T-helper 17 cell (primary cell): ENCODE measurements at places on chromosomes 12 and 14. TPM values are rescaled to one million over a fixed set of nuclear protein-coding genes. Genes with fewer than 3 reads are reported as not detected.

The IFNG-AS1 gene
- total RNA-seq = 0.29 TPM

The VIPAS39 gene
- 13.8 TPM for total RNA-seq

The SERPINA9 gene
- not detected for total RNA-seq

The IL22 gene
- 5.6 TPM for total RNA-seq

The DEPDC4 gene
- total RNA-seq = not detected

The NINJ2 gene
- 6.3 TPM for total RNA-seq

The KRT71 gene
- not detected for total RNA-seq

The OLR1 gene
- total RNA-seq = not detected

The DNAI7 gene
- total RNA-seq = 0.72 TPM

The CD163L1 gene
- total RNA-seq = 0.08 TPM

The TEAD4 gene
- not detected for total RNA-seq

The SERPINA1 gene
- 15.5 TPM for total RNA-seq

The CLECL1 gene
- total RNA-seq = 1.5 TPM

The CFAP251 gene
- 0.97 TPM for total RNA-seq

The NUP37 gene
- total RNA-seq = 12.5 TPM

The LRP1-AS gene
- total RNA-seq = not detected

The ZDHHC22 gene
- not detected for total RNA-seq

The IFNG gene
- total RNA-seq = 1.2 TPM

The ANO2 gene
- total RNA-seq = 0.89 TPM

The LRP1 gene
- 3.8 TPM for total RNA-seq

The HOXC12 gene
- total RNA-seq = not detected

The KLRC1 gene
- total RNA-seq = not detected

The SSTR1 gene
- not detected for total RNA-seq

The IKZF4 gene
- 3.9 TPM for total RNA-seq

The ABCD2 gene
- 7.5 TPM for total RNA-seq

The A2M gene
- not detected for total RNA-seq

The VTI1B gene
- total RNA-seq = 41.2 TPM

The MORN3 gene
- total RNA-seq = 9.5 TPM

The KCNMB4 gene
- 0.75 TPM for total RNA-seq

The DUSP6 gene
- 15.5 TPM for total RNA-seq

The MMP17 gene
- not detected for total RNA-seq

The NRIP2 gene
- total RNA-seq = not detected

The SMIM41 gene
- total RNA-seq = not detected
